Daoy (cell line): ENCODE measurements at places on chromosomes 6 and 20. TPM values are rescaled to one million over a fixed set of nuclear protein-coding genes. Genes with fewer than 3 reads are reported as not detected.

The ULBP1 gene
- total RNA-seq: 1.2 and 1.6 TPM in 2 replicates

The C4A gene
- 0.27 and 3.2 TPM in 2 replicates for total RNA-seq

The ANKS1A gene
- 10.3 and 14.8 TPM in 2 replicates for total RNA-seq

The MRPL18 gene
- 223 and 254 TPM in 2 replicates for total RNA-seq

The PRDM1 gene
- 0.86 and 2.9 TPM in 2 replicates for total RNA-seq

The C2 gene
- 0.24 and 1.5 TPM in 2 replicates for total RNA-seq

The TAAR9 gene
- total RNA-seq: not detected in 2 replicates

The TMEM217 gene
- 0.12 and 0.40 TPM in 2 replicates for total RNA-seq

The LPIN3 gene
- 0.06 TPM in 1 of 2 replicates, not detected in the other for total RNA-seq

The CLIC5 gene
- total RNA-seq: 0.11 TPM in 1 of 2 replicates, not detected in the other

The OPRL1 gene
- 0.33 and 0.51 TPM in 2 replicates for total RNA-seq

The CRISP2 gene
- 0.23 and 1.1 TPM in 2 replicates for total RNA-seq

The PRDM13 gene
- total RNA-seq: 2.3 and 3.4 TPM in 2 replicates

The RHAG gene
- not detected in 2 replicates for total RNA-seq

The PPIL6 gene
- 3.8 and 4.5 TPM in 2 replicates for total RNA-seq

The OGFRL1 gene
- total RNA-seq: 3.7 TPM in 2 replicates

The POPDC3 gene
- 26.3 and 33.3 TPM in 2 replicates for total RNA-seq

The GSTA2 gene
- total RNA-seq: not detected in 2 replicates

The LGSN gene
- 0.23 TPM in 1 of 2 replicates, not detected in the other for total RNA-seq

The PHACTR3 gene
- total RNA-seq: 0.06 TPM in 1 of 2 replicates, not detected in the other

The LHFPL5 gene
- not detected in 2 replicates for total RNA-seq

The NOTCH4 gene
- total RNA-seq: 2.3 and 3.2 TPM in 2 replicates

The CNR1 gene
- 0.45 and 1.0 TPM in 2 replicates for total RNA-seq

The FAM184A gene
- 3.8 and 4.8 TPM in 2 replicates for total RNA-seq

The TINAG gene
- not detected in 2 replicates for total RNA-seq

The DNAH8 gene
- under 0.01 TPM in 1 of 2 replicates, not detected in the other for total RNA-seq

The MAN1A1 gene
- total RNA-seq: 13.0 and 22.9 TPM in 2 replicates

The MATN4 gene
- not detected in 2 replicates for total RNA-seq

The PRRT1 gene
- total RNA-seq: not detected in 2 replicates

The ALDH8A1 gene
- total RNA-seq: not detected in 2 replicates

The SAPCD1 gene
- 0.27 and 1.6 TPM in 2 replicates for total RNA-seq

The RNF144B gene
- total RNA-seq: 2.3 and 4.3 TPM in 2 replicates

The PGC gene
- total RNA-seq: not detected in 2 replicates
